ENCODE measurements at places on chromosomes 4 and X. TPM values are rescaled to one million over a fixed set of nuclear protein-coding genes. Genes with fewer than 3 reads are reported as not detected.

Gene GPR78
- 23.1 TPM for total RNA-seq

Gene SPACA5
- not detected for total RNA-seq

Gene NOA1
- total RNA-seq = 25.3 TPM

Gene SSX3
- total RNA-seq = not detected

Gene LDB2
- 70.0 TPM for total RNA-seq

Gene CRMP1
- total RNA-seq = 3.4 TPM

Gene PHKA2
- 29.5 TPM for total RNA-seq

Gene MED12
- total RNA-seq = 39.3 TPM

Gene APEX2
- 14.2 TPM for total RNA-seq

Gene FAAH2
- 10.6 TPM for total RNA-seq

Gene CTBP1
- total RNA-seq = 93.1 TPM

Gene KIT
- 16.7 TPM for total RNA-seq

Gene PLXNB3
- total RNA-seq = 36.1 TPM

Gene ELK1
- total RNA-seq = 18.9 TPM

Gene MAGEB4
- not detected for total RNA-seq

Gene CXCL1
- total RNA-seq = 26.3 TPM

Gene IQSEC2
- total RNA-seq = 22.8 TPM

Gene HMX1
- total RNA-seq = not detected

Gene ZCCHC18
- total RNA-seq = 1.2 TPM

Gene LRCH2
- total RNA-seq = 10.1 TPM

Gene GABRG1
- total RNA-seq = not detected

Gene CLTRN
- total RNA-seq = not detected

Gene FAM3A
- total RNA-seq = 59.9 TPM

Gene SPIN4
- total RNA-seq = 2.9 TPM

Gene SORCS2
- total RNA-seq = 5.4 TPM

Gene GPR34
- 3.2 TPM for total RNA-seq

Gene MAOB
- 13.8 TPM for total RNA-seq
